Head of caudate nucleus (tissue), 42 donors: ENCODE measurements at places on chromosomes 2 and 18.

- no peak for DNase-seq
Observed at GRCh38 chr2:26555246-26556133, 77.6 kb upstream of the OTOF start.

- no peak for DNase-seq
Observed at GRCh38 chr18:424071-424661, 76.3 kb downstream of the COLEC12 start.

DNA sequence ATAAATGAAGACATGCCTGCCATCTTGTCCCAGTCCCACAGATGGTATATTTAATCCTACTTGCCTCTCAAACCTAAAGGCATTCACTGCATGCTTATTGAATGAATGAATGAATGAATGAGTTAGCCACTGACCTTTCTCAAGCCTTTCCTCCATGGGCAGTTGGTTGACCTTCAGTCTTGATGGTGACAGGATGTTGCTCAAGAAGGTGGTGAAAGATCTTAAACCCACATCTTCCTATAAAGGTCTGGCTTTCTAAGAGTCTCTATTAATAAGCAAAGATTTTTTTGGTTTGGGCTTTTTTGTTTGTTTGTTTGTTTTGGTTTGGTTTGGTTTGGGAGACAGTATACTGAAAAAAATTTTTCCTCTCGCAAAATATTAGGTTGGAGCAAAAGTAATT is 41.7 kb downstream of the KIAA2012 start:
- DNase-seq: no peak

GRCh38 chr2:239829326-239829725 is 195.8 kb downstream of the NDUFA10 start:
- peak; percentile 6 for DNase-seq

- DNase-seq: no peak
Observed at GRCh38 chr18:59605633-59606192, 91.5 kb downstream of the CCBE1 start.

DNA sequence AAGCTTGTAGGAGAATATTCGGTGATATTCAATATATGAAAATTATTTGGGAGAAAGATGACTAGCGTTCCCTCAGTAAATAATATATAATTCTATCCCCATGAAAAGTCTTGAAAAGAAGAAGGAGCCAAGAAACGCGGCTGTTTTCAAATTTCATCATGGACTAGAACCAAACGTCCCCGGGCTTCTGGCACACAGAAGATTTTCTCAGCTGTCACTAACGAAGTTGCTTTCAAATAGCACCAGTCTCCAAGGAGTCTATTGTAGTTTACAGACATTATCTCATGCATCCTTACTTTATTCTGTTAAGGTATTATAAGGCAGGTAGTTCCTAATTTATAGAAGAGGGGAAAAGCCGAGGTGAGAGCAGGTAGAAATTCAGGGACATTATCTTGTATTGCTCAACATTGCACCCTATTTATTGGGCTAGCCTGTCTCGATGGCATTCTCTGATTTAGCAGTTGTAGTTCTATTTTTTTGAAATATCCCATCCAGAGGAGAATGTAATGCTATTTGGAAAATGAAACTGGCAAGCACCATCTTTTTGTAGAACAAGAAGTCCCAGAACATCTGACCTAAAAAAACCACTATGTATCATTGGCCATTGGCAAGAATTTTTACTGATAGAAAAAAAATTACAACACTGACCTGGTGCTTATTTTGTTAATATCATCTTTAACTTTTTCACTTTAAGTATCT is 198.1 kb upstream of the RASGRP3 start:
- DNase-seq: no peak

GRCh38 chr2:203790134-203790852 is 77.3 kb upstream of the CTLA4 start:
- DNase-seq: no peak

- no peak for DNase-seq
Observed at GRCh38 chr2:186771395-186771794, 77.5 kb downstream of the FAM171B start.

DNA sequence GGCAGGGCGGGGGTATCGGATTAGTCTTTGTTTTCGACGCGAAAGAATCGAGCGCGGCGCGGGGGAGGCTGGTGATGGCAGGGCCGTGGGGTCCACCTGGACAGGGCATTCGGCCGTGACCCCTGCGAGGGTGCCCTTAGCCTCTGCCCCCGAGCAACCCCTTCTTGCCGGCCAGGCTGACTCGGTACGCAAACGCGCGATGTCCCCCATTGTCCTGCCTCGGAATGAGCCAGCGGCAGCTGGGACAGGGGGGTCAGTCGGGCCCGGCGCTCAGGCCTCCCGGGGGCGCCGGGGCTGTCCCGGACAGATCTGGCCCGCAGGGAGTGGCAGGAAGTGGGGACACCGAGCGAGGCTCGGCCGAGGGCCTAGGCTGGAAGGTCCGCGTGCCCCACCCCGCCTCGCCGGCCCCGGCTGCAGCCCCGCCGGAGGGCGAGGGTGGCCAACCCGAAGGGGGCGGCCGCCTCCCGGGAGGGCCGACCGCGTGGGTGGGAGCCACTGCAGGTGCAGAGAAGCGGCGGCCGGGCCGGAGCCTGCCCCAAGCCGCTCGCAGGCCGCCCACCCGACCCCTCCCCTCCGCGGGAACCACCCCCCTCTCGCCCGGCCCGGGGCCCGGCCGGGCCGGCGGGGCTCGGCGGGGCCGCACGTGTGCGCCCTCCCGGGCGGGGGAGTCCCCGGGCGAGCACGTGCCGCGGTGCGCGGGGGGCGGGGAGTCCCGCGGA is at the start of gene TET3:
TET3 (plus strand) TSS at position 708 of the 719 bp plus-strand sequence. CDS start 1,494 bp downstream, outside the sequence.
- DNase-seq: peak; percentile 65

DNA sequence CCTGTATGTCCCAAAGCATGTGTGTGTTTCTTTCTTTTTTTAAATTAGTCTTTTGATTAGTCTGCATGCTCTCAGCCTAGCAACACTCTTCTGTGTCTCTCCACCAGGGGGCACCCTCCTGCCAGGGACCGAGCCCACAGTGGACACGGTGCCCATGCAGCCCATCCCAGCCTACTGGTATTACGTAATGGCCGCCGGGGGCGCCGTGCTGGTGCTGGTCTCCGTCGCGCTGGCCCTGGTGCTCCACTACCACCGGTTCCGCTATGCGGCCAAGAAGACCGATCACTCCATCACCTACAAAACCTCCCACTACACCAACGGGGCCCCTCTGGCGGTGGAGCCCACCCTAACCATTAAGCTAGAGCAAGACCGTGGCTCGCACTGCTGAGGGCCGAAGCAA is 93.8 kb downstream of the NRP2 start:
- peak; percentile 38 for DNase-seq
